Brain (organoid and tissue), 16 donors: ENCODE measurements at places on chromosomes 16 and 17.

DNA sequence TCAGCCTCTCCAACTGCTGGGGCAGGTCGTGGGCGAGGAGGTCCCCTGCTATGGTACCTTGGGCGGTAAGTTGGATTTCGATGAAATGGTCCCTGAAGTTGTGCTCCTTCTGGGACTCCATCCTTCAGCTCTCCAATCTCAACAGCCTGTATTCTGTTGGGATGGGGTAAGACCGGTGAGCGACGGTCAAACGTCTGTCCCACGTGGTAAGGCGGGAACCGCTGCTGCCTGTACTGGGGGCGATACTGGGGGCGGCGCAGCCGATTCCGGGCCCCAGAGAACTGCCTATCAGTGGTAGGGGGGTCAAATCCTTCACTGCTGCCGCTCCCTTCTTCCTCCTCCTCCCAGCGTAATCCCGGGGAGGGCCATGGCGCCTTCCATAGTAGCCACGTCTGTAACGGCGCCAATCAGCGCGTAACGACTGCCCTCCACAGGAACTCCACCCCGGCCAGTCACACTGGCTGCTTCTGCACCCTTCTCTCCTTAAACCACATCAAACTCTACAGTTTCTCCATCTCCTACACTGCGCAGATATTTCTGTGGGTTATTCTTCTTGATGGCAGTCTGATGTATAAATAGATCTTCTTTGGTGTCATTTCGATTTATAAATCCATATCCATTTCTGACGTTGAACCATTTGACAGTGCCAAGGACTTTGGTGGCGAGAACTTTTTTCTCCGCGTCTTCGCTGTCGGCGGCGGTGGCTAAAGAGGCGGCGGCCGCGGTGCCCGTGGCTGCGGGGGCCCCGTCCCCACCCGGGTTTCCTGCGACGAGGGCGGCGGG is 41.1 kb downstream of the AHSP start:
- peak; percentile 8 for DNase-seq

GRCh38 chr17:81132770-81133723 is 32.3 kb upstream of the PVALEF start:
- DNase-seq: no peak

GRCh38 chr17:14303343-14304221 is 2.7 kb downstream of the HS3ST3B1 start:
- DNase-seq: peak; percentile 37

DNA sequence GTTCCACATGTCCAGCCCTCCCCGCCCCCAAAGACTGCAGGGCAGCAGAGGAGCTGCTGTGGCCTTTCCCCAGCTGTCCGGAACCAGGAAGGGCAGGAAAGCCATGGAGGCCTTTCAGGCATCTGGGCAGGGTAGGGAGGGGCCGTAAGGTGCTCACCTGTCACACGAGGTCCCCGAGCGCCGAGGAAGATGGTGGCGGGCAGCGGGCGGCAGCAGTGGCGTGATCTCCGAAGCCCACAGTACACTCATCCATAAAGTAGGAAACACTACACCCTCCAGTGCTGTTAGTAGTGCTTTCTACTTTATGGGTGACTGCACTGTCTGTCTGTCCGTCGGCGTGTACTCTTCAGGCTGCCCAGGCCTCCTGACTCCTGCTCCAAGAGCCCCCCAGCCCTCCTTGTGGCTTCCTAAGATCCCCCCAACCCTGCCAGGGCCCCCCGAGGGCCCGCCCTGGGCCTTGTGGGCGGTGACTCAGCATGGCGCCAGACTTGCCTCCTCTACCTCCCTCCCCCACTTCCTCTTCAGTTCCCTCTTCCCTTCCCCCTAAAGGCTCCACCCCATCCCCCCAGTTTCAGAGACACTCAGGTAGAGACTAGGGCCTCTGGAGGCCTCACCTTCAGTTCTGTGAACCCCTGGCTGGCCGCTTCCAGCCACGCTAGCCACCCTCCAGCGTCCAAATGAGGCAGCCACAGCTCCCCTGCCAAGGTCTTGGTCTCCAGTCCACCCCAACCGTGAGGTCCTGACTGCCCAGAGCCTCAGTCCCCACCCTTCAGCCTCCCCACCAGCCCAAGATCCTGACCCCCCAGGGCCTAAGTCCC is 2.6 kb upstream of the TSPOAP1 start:
- no peak for DNase-seq

- no peak for DNase-seq
Observed at GRCh38 chr17:61783556-61784304, 79.6 kb downstream of the BRIP1 start.

- DNase-seq: no peak
Observed at GRCh38 chr17:67276075-67276474, 31.1 kb upstream of the HELZ start.

GRCh38 chr17:8696906-8697305 is 47.7 kb downstream of the CCDC42 start:
- DNase-seq: no peak

DNA sequence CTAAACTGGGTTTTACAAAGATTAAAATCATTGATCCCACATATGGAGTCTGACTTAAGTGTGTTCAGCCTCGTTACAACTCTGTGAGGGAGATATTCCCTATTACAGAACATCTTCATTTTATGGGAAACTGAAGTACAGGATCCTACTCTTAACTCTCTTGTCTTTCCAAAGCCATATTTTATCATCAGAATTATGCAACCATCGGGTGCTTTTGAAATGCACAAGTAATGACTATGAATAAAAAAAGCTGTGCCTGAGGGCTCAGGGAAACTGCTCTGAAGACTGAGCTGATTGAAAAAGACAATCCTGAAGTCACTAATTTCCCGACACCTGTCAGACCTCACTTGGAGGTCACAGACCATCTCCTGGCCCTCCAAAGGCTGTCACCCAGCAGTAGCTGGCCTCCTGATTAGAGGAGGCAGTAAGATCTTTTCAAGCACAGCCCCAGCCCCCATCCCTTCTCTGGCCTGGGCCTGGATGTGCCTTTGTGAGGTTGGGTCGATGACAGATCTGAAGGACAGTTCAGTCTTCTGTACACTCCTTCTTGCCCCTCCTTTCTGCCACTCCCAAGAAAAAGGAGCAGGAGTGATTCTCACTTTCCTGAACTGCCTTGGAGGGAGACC is 5.6 kb downstream of the AKAP1 start:
- DNase-seq: no peak

DNA sequence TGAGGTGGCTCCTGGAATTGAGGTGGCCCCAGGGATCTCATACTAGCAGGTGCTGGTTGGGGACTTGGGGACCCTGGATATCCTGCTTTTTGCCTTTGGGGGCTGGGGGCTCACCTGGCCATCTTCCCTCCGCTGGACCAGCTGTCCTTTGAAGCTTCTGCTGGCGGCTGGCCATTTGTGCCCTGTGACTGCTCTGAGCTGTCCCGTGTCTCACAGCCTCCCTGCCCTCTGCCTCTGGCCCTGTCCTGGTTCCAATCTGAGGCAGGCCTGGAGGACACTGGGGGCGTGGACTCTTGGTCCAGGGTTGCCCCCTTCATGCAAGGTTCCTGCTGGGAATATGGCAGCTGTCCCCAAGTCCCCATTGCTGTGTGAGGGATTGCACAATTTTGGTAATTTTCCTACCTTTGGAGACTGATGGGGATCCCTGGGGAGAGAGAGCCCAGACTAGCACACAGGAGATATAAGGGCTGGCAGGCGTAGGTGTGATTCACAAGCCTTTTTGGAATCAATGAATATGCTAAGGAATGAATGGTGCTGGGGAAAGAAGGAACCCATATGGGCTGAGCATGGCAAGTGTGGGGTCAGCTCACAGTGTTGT is 19.2 kb downstream of the ADCY7 start:
- DNase-seq: no peak

GRCh38 chr16:55252577-55252976 is 71.4 kb upstream of the IRX6 start:
- no peak for DNase-seq

DNA sequence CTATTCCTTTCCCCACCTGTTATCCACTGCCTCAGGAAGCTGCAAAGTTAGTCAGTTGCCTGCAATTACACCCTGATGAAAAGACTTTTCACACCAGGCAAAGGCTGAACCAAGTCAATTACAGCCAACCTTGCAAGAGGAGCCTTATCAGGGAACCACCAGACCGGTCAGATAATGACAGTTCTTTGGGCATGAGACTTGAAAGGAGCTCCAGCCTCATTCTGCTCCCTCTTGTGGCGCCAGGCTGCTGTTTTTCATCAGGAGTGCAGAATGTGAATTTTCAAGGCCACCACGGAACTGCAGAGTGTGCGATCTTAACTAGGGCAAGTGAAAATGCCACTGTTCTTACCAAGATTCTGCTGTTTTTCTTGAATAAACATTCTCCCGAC is 22.5 kb downstream of the DNAI2 start:
- DNase-seq: peak; percentile 91

DNA sequence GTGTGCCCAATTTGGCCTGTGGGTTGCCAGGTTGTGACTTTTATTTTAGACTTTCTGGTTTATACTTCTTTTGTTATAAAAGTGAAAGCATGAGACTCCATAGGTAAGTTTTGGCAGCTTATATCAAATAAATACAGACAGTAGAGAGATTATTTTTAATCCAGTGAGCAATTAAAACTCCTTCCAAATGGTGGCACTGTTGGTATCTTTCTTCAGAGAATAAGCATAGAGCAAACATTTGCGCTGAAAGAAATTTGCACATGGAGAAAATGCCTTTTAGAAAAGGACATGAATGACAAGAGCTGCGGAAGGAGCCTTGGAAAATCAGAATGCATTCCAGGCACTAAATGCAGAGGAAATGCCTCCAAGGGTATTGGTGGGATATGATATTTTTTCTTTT is 46.1 kb upstream of the DNAJA2 start:
- DNase-seq: peak; percentile 73

DNA sequence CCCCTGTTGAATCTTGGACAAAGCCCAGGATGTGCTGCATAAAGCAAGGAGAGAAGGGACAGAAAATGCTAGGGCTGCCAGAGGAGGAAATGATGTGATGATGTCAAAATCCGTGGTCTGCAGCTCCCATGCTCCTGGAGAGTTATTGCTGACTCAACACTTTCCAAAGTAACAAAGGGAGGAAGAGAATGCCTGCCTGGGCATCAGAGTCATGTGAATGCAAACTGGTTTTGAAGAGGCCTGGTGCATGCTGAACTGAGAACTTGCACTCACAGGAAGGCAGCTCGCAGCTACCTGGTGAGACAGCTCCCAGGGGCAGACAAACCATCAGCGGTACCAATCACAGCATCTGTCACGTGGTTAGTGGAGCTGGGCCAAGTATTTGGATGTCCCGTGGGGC is 2.8 kb downstream of the MARVELD3 start:
- peak; percentile 7 for DNase-seq

DNA sequence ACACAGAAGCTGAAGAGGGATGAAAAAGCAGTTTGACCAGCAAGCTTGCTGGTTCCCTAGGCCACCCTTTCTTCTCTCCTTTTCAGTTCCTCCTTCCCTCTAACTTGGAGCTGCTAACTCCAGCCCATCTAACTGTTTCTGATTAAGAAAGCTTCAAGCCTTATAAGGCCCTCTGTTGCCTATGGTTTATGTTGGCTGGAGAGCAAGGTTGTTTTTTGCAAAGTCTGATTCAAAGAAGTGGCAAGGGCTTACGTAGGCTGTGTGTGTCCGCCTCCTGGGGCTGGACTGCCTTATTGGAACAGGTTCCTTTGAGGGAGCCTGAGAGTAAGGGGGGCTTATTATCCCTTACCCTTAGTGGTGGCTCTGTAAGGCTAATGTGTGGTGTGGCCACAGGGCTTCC is 7.1 kb downstream of the AKAP1 start:
- DNase-seq: no peak

GRCh38 chr17:18074566-18075272 is 13.0 kb upstream of the DRG2 start:
- DNase-seq: no peak

DNA sequence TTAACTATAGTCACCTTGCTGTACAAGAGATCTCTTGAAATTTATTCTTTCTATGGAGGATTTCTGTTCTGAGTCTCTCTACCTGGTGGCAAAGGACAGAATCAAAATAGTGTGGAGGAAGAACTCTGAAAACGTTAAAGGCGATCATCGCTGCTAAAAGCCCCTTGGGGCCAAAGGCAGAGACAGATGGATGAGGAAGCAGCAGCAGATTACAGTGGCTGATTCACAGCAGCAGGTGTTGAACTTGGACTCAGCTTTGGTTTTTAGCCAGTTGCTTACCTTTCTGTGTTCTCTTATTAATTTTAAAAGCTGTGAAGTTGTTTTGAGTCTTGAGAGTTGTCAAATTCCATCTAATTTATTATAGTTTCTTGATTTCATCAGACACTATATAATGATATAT is 956.1 kb upstream of the GOT2 start:
- DNase-seq: no peak

DNA sequence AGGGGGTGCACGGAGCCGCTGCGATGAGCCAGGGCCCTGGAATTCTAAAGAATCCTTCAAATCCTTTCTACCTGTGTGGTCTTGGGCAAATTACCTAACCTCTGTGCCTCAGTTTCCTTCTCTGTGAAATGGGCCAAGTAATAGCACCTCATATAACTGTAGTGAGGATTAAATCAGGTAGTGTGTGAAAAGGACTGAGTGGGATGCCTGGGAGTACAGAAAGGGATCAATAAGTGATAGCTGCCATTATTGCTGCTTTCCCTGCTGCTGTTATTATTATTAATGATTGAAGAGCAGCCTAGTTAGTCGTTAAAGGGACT is 958 bp downstream of the SCNN1G start:
- DNase-seq: no peak

- no peak for DNase-seq
Observed at GRCh38 chr16:47519546-47519945, 58.4 kb downstream of the PHKB start.

- DNase-seq: peak; percentile 11
Observed at GRCh38 chr16:12868169-12868568, 33.2 kb upstream of the SHISA9 start.

DNA sequence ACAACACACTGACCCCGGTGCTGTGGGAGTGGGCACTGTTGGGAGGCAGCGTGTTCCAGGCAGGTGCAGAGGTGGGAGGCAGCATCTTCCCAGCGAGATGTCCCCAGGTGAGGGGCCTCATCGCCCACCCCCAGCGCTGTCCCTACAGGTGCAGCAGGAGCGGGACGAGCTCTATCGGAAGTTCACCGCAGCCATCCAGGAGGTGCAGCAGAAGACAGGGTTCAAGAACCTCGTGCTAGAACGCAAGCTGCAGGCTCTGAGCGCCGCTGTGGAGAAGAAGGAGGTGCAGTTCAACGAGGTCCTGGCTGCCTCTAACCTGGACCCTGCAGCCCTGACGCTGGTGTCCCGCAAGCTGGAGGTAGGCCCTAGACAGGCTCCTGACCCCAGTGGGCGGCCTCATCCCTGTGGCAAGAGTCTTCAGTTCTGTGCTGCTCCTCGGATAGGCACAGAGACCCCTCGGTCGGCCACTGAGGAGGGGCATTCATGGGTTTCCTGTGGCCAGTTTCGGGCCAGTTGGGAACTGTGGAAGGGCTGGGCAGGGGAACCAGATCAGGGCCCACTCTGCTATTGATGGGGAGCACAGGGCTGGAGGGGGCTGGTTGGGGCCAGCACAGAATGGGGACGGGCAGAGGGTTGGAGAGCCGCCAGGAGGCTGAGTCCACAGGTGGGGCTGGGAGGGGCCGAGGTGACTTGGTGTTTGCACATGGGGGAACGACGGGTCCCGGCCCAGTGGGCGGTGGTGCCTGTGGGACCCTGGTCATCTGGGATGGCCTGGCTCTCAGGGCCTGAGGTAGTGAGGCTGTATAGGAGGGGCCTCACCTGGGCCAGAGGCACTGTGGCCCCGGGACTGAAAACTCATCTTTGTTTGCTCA is 21.1 kb upstream of the DBNDD1 start:
- no peak for DNase-seq

- DNase-seq: no peak
Observed at GRCh38 chr17:72406498-72406897, 285.7 kb downstream of the SOX9 start.
